ENCODE measurements at places on chromosomes 3 and 15.

DNA sequence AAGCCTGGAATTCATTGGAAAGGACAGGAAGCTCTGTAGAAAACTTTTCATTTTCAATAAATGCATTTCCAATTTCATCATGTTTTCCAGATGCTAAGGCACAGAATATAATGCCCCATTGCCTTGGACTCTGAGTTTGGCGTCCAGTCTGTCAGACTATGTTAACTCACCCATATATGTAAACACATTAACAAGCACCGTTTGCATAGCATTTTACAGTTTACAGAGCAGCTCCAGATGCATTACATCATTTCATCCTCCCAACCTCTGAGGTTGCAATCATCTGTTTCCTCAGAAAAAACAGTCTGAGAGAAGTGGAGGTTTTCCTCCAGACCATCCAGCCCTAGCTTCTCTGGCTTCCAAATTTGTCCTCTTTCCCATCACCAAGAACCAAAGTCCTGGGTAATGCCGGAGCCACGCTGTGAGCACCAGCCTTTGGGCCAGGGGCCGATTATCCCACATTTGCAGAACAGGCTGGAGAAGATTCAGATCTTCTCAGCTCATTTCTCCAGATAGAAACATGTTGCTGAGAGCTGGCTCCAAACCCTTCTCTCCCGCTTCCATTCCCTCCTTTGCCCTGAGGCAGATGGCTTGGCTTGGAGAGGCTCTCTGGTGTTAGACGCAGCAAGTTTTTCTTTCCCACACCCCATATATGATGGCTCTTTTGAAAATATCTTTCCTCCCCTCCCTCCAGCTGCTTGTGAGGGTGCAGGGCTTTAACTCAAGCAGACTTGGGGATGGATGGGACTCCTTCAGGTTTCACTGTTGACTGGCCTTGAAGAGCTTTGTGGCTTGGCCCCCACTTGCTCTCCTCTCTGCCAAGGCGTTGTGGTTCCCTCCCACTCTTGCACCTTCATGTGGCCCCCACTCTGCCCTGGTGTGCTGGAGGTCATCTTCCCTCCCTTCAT is 26.0 kb downstream of the CYP19A1 start:
- no peak overlapping the region for H3K27ac ChIP-seq
- no peak overlapping the region for H3K4me3 ChIP-seq
- H3K36me3 ChIP-seq: no peaks in the 10 kb centered on the region
- H3K4me1 ChIP-seq: no peaks in the 10 kb centered on the region

GRCh38 chr15:85927931-85928537 is 133.3 kb upstream of the KLHL25 start:
- no peaks in the 10 kb centered on the region for H3K36me3 ChIP-seq
- H3K27me3 ChIP-seq: peaks cover 5% of the 10 kb centered on the region
- no peak for DNase-seq
- peaks cover 3% of the 10 kb centered on the region for H3K4me1 ChIP-seq
- no peak overlapping the region for H3K4me3 ChIP-seq

- no peak for DNase-seq
- H3K27me3 ChIP-seq: no peaks in the 10 kb centered on the region
- no peaks in the 10 kb centered on the region for H3K4me1 ChIP-seq
- H3K27ac ChIP-seq: no peak overlapping the region
- H3K36me3 ChIP-seq: no peaks in the 10 kb centered on the region
Observed at GRCh38 chr15:81749716-81750375, 296.0 kb downstream of the MEX3B start.

- no peaks in the 10 kb centered on the region for H3K36me3 ChIP-seq
- H3K4me1 ChIP-seq: no peaks in the 10 kb centered on the region
- DNase-seq: no peak
- H3K27me3 ChIP-seq: peaks cover 16% of the 10 kb centered on the region
- no peak overlapping the region for H3K27ac ChIP-seq
Observed at GRCh38 chr15:71386448-71387236, 271.4 kb downstream of the THSD4 start.

- peaks cover 10% of the 10 kb centered on the region for H3K4me1 ChIP-seq
- no peaks in the 10 kb centered on the region for H3K36me3 ChIP-seq
- no peak overlapping the region for H3K27ac ChIP-seq
- no peak for DNase-seq
- no peak overlapping the region for H3K4me3 ChIP-seq
Observed at GRCh38 chr15:39125226-39125625, 455.7 kb upstream of the THBS1 start.

GRCh38 chr3:194837457-194838127 is 151.9 kb downstream of the FAM43A start:
- H3K27me3 ChIP-seq: no peaks in the 10 kb centered on the region
- DNase-seq: no peak
- H3K27ac ChIP-seq: no peak overlapping the region
- H3K4me3 ChIP-seq: no peak overlapping the region
- H3K36me3 ChIP-seq: no peaks in the 10 kb centered on the region

- H3K27me3 ChIP-seq: no peaks in the 10 kb centered on the region
- H3K36me3 ChIP-seq: no peaks in the 10 kb centered on the region
- no peaks in the 10 kb centered on the region for H3K4me1 ChIP-seq
- no peak overlapping the region for H3K27ac ChIP-seq
Observed at GRCh38 chr3:13689373-13690260, 140.7 kb downstream of the FBLN2 start.

- peaks cover 8% of the 10 kb centered on the region for H3K36me3 ChIP-seq
- peaks cover 56% of the 10 kb centered on the region for H3K4me1 ChIP-seq
- DNase-seq: no peak
- H3K27me3 ChIP-seq: peaks cover 8% of the 10 kb centered on the region
- peak overlapping the region; percentile 83 for H3K27ac ChIP-seq
- H3K4me3 ChIP-seq: peak overlapping the region; percentile 78
Observed at GRCh38 chr3:172595664-172596393, 72.6 kb upstream of the TNFSF10 start.

DNA sequence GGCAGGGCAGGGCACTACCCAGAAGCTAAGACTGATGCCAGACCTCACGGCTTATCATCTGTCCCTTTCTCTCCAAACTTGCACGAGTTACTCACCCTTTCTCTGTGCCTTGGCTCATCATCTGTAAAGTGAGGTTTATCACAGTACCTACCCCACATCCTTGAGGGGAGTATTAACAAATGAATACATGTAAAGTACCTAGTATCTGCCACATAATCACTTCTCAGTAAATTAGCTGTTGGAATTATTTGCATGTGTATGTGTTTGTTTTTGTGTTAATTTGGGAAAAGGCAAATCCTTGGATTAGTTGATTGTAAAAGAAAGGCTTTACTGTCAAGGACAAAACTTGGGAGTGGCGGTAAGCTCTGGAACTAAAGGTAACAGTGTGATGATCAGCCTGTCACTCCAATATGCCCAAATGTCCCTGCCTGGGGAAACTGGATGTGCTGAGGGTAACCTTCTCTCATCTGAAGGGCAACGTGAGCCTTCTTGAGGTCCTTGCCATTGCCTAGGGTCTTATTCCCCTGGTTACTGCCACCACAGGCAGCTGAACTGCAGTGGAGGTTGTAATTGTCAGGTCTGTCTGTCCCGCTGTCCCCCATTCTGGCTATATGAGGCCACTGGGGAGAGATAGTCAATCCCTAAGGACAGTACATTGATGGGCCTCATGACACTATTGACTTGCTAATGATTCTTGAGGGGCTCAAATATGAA is 269.4 kb downstream of the CLSTN2 start:
- H3K27me3 ChIP-seq: no peaks in the 10 kb centered on the region
- no peaks in the 10 kb centered on the region for H3K36me3 ChIP-seq
- H3K4me1 ChIP-seq: no peaks in the 10 kb centered on the region
- DNase-seq: no peak
- H3K4me3 ChIP-seq: no peak overlapping the region

DNA sequence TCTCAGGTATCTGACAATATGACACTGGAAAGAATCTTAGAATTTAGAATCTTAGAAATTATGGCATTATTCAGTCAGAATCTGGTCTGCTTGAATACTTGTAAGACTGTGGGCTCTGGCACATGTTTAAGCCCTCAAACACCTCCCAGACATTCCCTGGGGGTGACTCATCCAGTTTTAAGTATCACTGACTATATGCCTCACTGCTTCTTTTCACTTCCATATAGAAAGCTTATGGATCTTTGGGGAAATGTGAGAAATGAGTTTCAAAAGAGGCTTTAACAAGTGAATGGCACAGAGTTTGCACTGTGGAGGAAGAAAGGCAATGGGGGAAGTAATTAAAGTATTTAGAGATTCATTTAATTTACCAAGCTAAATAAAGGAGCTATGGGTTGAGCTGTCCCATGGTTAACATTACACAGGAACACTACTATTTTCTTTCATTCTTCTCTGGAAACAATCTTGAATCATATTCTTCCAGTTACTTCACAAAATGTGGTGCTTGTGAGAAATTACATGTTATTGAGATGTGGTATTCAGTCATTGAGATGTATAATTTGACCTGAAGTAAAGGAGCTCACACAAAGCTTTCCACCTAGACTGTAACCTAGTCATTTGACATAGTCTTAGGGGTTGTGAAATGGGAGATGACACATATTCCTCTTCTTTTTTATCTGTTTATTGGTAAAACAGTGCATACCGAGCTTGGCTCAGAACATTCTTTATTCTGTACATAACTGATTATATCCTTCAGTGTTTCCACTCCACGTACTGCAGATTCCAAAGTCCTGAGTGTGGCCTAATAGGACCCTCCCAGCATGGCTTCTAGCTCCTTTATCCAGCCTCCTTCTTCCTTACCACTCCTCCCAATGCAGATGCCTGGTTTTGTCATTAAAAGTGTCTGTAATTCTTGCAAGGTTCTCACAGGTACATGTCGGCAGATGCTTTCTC is 544.6 kb upstream of the NECTIN3 start:
- no peaks in the 10 kb centered on the region for H3K27me3 ChIP-seq
- no peak overlapping the region for H3K27ac ChIP-seq
- no peak overlapping the region for H3K4me3 ChIP-seq
- no peaks in the 10 kb centered on the region for H3K4me1 ChIP-seq
- no peak for DNase-seq
- no peaks in the 10 kb centered on the region for H3K36me3 ChIP-seq

- no peaks in the 10 kb centered on the region for H3K4me1 ChIP-seq
- H3K36me3 ChIP-seq: no peaks in the 10 kb centered on the region
- H3K4me3 ChIP-seq: no peak overlapping the region
- H3K27me3 ChIP-seq: no peaks in the 10 kb centered on the region
- DNase-seq: no peak
Observed at GRCh38 chr3:1288805-1289494, 196.1 kb downstream of the CNTN6 start.

GRCh38 chr3:185927501-185928200 is 10.2 kb downstream of the TRA2B start:
- peak overlapping the region; percentile 100 for H3K4me3 ChIP-seq
- H3K27me3 ChIP-seq: no peaks in the 10 kb centered on the region
- peaks cover 89% of the 10 kb centered on the region for H3K4me1 ChIP-seq
- H3K36me3 ChIP-seq: peaks cover 99% of the 10 kb centered on the region
- no peak for DNase-seq

- H3K4me3 ChIP-seq: no peak overlapping the region
- DNase-seq: no peak
- H3K36me3 ChIP-seq: no peaks in the 10 kb centered on the region
- H3K4me1 ChIP-seq: no peaks in the 10 kb centered on the region
- no peaks in the 10 kb centered on the region for H3K27me3 ChIP-seq
Observed at GRCh38 chr3:159830523-159831154, 158.0 kb upstream of the IL12A start.

GRCh38 chr3:62837145-62837787 is 38.0 kb downstream of the CADPS start:
- peaks cover 5% of the 10 kb centered on the region for H3K27me3 ChIP-seq
- no peak for DNase-seq
- H3K27ac ChIP-seq: no peak overlapping the region
- no peaks in the 10 kb centered on the region for H3K4me1 ChIP-seq
- no peak overlapping the region for H3K4me3 ChIP-seq

DNA sequence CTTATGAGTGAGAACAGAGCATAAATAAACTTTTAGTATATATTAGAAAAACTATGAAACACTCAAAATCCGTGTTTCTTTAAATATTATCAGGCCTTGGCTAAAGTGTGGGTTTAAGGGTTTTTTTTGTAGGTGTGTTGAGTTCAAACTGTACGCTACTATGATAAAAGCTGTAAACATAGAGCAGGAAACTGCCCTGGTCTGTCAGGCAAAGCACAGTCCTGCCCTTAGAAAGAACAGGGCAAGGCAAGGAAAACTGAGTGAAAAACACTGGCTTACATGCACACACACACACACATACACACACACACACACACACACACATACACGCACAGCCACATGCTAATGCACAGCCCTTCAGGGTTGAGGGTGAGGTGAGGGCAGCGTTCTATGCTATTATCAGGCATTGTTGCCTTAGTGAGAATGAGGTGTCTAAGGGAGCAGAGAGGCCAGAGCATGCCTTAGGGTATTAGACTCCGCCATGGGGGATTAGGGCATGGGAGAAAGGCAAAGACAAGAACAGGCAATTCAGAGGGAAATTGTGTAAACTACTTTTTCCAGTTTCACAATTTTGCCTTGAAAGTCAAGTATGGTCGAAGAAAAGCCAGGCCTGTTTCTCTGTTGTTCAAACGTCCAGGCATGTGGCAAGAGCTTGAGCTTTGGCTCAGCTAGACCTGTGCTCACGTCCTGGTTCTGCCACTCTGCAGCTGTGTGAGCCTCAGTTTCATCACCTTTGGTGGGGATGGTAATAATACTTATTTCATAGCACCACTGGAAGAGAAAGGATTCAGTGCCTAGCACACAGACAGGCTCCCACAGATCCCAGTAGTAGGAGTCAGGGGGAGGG is 36.3 kb upstream of the TPM1 start:
- H3K36me3 ChIP-seq: no peaks in the 10 kb centered on the region
- H3K4me3 ChIP-seq: no peak overlapping the region
- peaks cover 1% of the 10 kb centered on the region for H3K27me3 ChIP-seq
- no peak for DNase-seq
- no peaks in the 10 kb centered on the region for H3K4me1 ChIP-seq
- no peak overlapping the region for H3K27ac ChIP-seq

- no peak overlapping the region for H3K4me3 ChIP-seq
- no peaks in the 10 kb centered on the region for H3K27me3 ChIP-seq
- H3K4me1 ChIP-seq: peaks cover 1% of the 10 kb centered on the region
- H3K27ac ChIP-seq: no peak overlapping the region
- DNase-seq: no peak
Observed at GRCh38 chr15:24760066-24760465, 84.5 kb downstream of the NPAP1 start.

- H3K27ac ChIP-seq: no peak overlapping the region
- H3K4me3 ChIP-seq: no peak overlapping the region
- H3K27me3 ChIP-seq: peaks cover 10% of the 10 kb centered on the region
- no peaks in the 10 kb centered on the region for H3K4me1 ChIP-seq
Observed at GRCh38 chr3:124774327-124774718, 44.1 kb downstream of the UMPS start.

- no peak overlapping the region for H3K4me3 ChIP-seq
- DNase-seq: no peak
- no peaks in the 10 kb centered on the region for H3K27me3 ChIP-seq
- H3K36me3 ChIP-seq: no peaks in the 10 kb centered on the region
Observed at GRCh38 chr3:25594007-25594502, 70.7 kb downstream of the TOP2B start.

DNA sequence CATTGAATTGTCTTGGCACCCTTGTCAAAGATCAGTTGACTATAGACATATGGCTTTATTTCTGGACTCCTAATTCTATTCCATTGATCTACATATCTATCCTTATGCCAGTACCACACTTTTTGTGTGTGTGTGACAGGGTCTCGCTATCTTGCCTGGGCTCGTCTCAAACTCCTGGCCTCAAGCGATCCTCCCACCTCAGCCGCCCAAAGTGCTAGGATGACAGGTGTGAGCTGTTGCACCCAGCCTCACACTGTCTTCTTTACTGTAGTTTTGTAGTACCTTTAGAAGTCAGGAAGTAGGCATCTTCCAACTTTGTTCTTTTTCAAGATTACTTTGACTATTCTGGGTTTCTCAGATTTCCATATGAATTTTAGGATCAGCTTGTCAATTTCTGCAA is 24.3 kb downstream of the CDAN1 start:
- no peaks in the 10 kb centered on the region for H3K36me3 ChIP-seq
- H3K27me3 ChIP-seq: no peaks in the 10 kb centered on the region
- H3K4me3 ChIP-seq: no peak overlapping the region
- H3K27ac ChIP-seq: no peak overlapping the region

Data from activated naive CD8-positive, alpha-beta T cell treated with anti-CD3 and anti-CD28 coated beads, Interleukin-2, amount 50 U/mL, for 24 hours (primary cell).